ENCODE measurements at places on chromosomes 16 and 17.

GRCh38 chr17:4969047-4969550 lies 1.5 kb upstream of the SPAG7 start:
- no peak for DNase-seq

- DNase-seq, result no peak
These were observed 1379.7 kb downstream of the CDH11 start for GRCh38 chr16:63742150-63742549.

DNA sequence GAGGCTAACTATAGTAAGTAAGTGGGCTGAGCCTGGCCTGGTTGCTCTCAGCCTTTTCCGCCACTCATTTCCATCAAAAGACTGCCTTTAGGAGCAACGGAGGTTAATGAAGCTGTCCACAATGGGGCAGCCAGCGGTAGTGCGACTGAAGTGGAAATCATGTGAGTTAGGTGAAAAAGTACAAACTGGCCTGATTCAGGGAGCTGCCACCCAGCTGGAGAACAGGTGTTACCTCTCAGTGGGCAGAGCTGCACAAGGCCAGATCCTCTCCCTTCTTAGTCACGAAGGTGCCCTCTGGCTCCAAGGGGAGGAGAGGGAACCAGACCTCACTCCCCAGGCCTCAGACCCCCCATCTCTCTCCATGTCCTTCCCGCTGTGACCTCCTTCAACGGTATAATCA lies 34.4 kb upstream of the CDRT4 start:
- DNase-seq, result no peak

GRCh38 chr16:19382084-19382801 lies 35.4 kb upstream of the TMC5 start:
- no peak for DNase-seq

- no peak for DNase-seq
These were observed 74.5 kb upstream of the PMFBP1 start for GRCh38 chr16:72246423-72246822.

DNA sequence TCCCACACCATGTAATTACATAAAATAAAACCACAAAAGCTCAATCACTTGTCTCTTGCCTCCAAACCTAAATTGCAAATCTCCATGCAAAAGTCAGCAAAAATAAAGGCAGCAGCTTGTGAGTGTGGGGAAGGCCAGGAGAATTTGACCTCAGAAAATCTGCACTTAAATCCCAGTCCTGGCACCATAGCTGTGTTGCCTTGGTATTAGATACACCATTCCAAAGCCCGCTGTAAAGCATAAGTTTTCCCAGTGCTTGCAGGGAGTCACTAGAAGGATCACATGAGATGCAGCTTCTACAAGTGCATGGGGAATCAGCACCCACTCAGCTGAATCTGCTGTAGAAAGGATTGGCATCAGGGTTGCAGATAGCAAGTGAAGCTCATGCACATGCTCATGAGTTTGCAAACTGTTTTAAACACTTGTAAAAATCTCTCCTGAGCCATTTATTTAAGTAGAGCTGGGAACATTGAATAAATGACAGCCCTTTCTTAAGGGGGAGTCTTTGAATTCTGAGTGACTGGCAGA lies 495.0 kb upstream of the HSBP1 start:
- no peak for DNase-seq

GRCh38 chr17:47243737-47244598 lies 9.7 kb upstream of the ITGB3 start:
- no peak for DNase-seq

- DNase-seq, result no peak
These were observed 1297.6 kb upstream of the GOT2 start for GRCh38 chr16:60031740-60032139.

DNA sequence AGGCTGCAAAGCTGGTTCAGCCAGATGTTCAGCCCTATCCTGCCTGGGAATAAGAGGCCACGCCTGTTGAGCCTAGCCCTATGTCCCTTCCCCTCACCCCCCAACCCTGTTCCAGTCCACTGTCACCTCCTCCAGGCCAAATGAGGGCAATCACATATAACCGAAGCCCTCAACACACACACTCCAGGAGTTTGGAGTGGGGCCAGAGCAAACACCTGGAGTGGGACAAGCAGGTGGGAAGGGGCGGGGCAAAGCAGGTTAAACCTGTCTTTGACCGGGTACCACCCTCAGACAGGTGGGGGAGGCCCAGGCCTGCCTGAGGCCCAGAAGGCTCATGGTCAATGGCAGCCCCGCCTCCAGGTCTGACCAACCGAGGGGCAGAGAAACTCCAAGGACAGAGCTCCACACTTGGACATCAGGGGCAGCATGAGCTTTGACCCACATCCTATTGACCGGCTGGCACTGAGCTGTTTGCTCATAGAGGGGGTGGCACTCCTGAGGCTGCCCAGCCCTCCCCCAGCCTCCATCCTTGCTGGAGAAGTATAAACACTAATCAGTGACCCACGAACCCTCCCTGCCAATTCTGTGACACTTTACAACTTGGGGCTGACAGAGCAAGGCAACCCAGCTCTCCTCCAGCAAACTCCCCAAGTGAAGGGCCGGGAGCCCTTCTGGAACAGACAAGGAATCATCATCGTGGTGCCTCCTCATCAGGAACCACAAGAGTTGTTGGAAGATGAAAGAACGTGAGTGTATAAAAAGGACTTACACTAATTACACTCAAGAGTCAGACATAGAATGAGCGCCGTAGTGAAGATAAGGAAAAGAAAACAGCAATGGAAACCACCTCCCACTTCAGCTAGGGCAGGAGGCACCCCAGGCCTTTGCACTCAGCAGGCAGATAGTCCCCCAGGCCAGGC lies 1.5 kb downstream of the ESRP2 start:
- no peak for DNase-seq

- DNase-seq, result no peak
These were observed 43.5 kb downstream of the ST3GAL2 start for GRCh38 chr16:70395345-70395901.

DNA sequence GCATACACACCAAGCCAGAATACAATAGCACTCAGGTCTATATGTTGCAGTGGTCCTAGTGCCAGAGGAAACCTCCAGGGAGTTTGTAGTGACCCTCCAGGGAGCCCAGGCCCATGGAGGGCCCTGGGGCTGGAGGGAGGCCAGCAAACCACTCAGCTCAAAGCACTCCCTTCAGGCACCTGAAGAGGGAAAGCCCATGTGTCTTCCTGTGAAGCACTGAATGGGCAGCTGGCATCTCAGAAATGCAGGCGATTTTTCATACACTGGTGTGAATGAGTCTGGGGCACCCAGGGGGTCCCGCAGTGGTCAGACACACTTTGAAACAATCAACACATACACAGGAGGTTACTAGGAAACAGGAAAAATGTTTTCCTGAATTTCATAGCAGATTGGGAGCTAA lies 12.8 kb downstream of the TBC1D26 start:
- DNase-seq, result no peak

GRCh38 chr17:19265755-19266154 lies 28.6 kb downstream of the EPN2 start:
- DNase-seq, result no peak

GRCh38 chr17:349666-350065 lies 2.9 kb downstream of the RPH3AL start:
- no peak for DNase-seq

GRCh38 chr17:66858226-66859083 lies 23.5 kb downstream of the CACNG5 start:
- DNase-seq, result no peak

- peak; percentile 21 for DNase-seq
These were observed 15.6 kb upstream of the AURKB start for GRCh38 chr17:8225813-8226535.

DNA sequence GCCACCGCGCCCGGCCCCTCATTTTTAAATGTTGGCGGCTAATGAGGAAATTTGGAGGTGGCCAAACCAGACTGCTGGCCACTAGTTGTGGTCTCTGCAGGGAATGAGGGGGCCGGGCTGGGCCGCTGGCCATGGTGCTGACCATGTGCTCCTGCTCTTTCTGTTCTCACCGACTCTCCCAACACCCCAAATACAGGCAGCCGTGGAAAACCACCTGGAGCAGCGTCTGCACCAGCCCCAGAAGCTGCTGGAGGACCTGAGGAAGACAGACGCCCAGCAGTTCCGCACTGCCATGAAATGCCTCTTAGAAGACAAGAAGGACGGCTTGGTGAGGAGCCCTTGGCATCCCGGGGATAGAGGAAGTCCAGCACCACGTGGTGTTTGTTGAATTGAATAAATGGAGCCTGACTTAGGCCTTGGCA lies 21.3 kb downstream of the OTOA start:
- DNase-seq, result no peak

GRCh38 chr17:6775871-6776405 lies at the start of gene FBXO39:
FBXO39 (plus strand) TSS chr17:6776215; CDS start chr17:6779869, 3,654 bp downstream.
- DNase-seq, result no peak

GRCh38 chr17:50620858-50621257 lies 13.8 kb upstream of the ABCC3 start:
- no peak for DNase-seq

- DNase-seq, result no peak
These were observed 47.8 kb downstream of the ERN1 start for GRCh38 chr17:64081802-64082799.

DNA sequence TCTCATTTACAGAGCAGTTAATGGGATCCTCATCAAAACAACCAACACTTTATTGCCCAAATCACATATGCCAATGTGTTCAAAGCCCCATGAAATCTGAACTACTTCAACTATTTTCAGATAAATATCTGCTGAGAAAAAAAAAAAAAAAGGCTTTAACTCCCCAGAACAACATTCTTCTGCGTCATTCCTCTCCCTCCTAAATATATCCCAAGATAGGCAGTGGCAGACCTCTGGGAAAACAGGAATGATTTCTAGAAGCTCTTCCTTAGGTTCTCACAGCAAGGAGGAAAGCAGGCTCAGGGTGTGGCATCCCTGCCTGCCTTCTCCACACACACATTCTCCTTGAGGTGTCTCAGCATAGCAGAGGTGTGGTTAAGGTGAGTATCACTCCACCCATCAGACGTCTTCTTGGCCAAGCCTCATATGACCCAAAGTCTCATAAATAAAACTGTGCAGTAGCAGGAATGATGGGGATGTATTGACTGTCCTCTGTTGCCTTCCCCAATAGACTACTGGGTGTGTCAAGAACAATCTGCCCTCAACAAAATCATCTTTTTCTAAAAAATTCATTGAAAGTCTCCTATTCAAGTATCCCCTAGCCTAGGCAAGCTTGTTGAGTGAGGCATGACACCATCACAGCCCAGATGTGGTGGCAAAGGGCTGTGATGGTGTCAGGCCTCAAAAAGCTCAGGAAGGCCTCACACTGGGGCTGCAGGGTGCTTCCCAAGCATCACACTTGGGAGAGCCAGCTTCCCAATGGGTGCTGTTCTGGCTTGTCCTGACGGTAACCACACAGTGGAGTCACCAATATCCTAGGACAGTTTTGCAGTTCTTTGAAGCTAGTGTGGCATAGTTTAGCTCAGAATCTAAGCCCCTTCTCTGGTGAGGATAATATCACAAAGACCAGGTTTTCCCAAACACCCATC lies 135.4 kb upstream of the SOX9 start:
- DNase-seq, result no peak

GRCh38 chr17:19748807-19749193 lies 702 bp upstream of the ALDH3A1 start:
- no peak for DNase-seq

GRCh38 chr16:48201515-48202201 lies 42.4 kb upstream of the LONP2 start:
- DNase-seq, result no peak

DNA sequence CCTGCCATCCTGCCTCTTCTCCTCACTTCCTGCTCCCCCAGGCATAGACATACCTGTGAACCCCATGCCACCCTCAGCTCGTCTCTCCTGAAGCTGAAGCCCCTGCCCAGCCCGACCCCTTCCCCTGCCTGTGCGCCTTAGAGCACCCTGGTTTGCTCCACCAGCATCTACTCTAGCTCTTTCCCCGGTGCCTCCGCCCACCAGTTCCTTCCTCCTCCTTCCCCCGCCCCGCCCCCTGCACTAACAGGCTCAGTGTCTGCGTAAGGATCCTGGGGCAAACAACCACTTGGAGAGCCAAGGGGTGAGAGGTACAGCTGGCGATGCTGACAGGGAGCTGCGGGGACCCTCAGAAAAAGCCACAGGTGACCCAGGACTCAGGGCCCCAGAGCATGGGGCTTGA lies 1.9 kb downstream of the GPR142 start:
- DNase-seq, result no peak

DNA sequence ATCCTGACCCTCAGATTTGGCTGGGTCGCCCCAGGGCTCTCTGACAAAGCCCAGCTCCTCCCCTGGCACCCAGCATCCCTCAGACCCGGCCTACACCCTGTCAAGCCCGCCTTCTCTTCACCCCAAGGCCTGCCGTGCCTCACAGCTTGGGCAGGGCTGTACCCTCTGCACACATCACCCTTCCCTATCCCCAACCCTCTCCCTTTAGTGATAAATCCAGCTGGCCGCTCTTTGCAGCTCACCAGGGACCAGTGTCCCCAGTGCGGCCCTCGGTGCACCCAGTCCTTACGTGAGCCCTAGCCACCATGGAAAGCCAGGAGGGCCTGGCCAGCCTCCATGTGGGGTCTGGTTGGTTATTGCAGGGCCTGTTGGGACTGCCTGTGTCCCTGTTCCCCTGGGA lies 74.5 kb downstream of the RAI1 start:
- no peak for DNase-seq

GRCh38 chr16:57514791-57515600 lies 21.4 kb downstream of the CCDC102A start:
- DNase-seq, result no peak

GRCh38 chr17:8150194-8151119 lies 1.7 kb downstream of the PER1 start:
- no peak for DNase-seq

GRCh38 chr16:50468749-50469078 lies 79.5 kb upstream of the NKD1 start:
- no peak for DNase-seq

GRCh38 chr17:45663772-45664171 lies 120.3 kb upstream of the CRHR1 start:
- DNase-seq, result no peak

DNA sequence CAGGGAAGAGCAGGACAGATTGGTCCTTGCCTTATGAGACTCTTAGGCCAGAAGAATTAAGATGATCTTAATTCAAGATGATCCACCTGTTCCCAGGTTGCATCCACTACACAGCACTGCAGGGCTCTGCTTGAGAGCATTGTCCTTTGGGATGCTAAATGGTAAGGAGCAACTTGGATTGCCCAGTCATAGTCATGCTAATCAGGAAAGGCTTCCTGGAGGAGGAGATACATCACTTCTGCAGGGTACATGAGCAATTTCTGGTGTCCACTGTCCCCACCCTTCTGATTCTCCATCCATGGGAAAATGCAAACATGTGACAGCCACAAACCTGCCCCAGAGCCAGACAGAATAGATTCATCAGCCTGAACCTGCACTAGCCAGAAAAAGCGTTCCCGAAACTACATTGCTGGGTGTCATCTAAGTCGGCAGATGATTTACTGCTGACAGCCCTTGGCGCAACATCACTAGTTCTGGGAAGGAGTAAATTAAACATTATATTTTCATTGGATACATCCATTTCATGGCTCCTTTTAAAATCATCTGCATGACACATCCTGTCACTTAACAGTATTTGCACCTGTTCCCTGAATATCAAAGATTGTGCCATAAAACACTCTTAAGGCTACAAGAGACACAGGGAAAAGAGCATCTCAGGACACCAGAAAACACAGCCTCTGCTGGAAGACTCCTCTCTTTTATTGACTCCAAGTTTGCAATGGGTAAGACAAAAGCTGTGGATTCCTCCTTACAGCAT lies 282.2 kb downstream of the MAF start:
- no peak for DNase-seq

Data from stimulated activated CD8-positive, alpha-beta memory T cell treated with anti-CD3 and anti-CD28 coated beads, Interleukin-7, amount 100 ng/mL, for 1 hour (primary cell).